Activated CD4-positive, alpha-beta T cell treated with anti-CD3 and anti-CD28 coated beads, Interleukin-2, amount 10 ng/mL, durations not matched to agents 7 days and 5 days (primary cell): ENCODE measurements at places on chromosomes 4 and X. TPM values are rescaled to one million over a fixed set of nuclear protein-coding genes. Genes with fewer than 3 reads are reported as not detected.

The FHDC1 gene
- total RNA-seq = 0.10 TPM

The RNF175 gene
- not detected for total RNA-seq

The KLB gene
- total RNA-seq = not detected

The ZNF718 gene
- 12.5 TPM for total RNA-seq

The SPATA18 gene
- total RNA-seq = 0.35 TPM

- no peak overlapping the region for H3K27ac ChIP-seq
- H3K27me3 ChIP-seq = no peaks in the 10 kb centered on the region
- H3K4me1 ChIP-seq = no peaks in the 10 kb centered on the region
- no peak for DNase-seq
These were observed 185.4 kb downstream of the OR13H1 start for GRCh38 chrX:131729295-131729694.

GRCh38 chr4:134948110-134948642 is 746.6 kb upstream of the PABPC4L start:
- no peaks in the 10 kb centered on the region for H3K27me3 ChIP-seq
- no peak overlapping the region for H3K27ac ChIP-seq
- H3K4me1 ChIP-seq = no peaks in the 10 kb centered on the region
- no peak for DNase-seq
- no peak overlapping the region for H3K4me3 ChIP-seq
- no peaks in the 10 kb centered on the region for H3K36me3 ChIP-seq

DNA sequence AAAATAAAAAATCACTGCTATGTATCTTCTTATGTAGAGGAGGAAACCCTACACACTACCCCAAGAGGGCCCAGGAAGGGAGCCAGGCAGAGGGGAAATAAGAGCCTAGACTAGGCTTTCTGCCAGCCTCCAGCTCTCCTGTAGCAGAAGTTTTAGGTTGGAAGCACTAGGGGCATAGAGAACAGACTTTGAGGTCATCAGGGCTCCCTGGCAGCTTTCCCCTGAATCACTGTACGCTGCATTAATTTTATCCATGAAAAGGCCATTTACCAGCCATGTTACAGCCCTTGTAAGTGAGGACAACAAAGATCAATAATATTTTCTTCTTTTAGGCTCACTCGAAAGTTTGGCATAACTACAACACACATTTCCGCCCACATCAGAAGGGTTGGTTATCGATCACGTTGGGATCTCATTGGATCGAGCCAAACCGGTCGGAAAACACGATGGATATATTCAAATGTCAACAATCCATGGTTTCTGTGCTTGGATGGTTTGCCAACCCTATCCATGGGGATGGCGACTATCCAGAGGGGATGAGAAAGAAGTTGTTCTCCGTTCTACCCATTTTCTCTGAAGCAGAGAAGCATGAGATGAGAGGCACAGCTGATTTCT is 24.7 kb downstream of the RPL9 start:
- no peak overlapping the region for H3K27ac ChIP-seq
- H3K36me3 ChIP-seq = no peaks in the 10 kb centered on the region
- peaks cover 4% of the 10 kb centered on the region for H3K27me3 ChIP-seq
- DNase-seq = no peak
- no peak overlapping the region for H3K4me3 ChIP-seq

DNA sequence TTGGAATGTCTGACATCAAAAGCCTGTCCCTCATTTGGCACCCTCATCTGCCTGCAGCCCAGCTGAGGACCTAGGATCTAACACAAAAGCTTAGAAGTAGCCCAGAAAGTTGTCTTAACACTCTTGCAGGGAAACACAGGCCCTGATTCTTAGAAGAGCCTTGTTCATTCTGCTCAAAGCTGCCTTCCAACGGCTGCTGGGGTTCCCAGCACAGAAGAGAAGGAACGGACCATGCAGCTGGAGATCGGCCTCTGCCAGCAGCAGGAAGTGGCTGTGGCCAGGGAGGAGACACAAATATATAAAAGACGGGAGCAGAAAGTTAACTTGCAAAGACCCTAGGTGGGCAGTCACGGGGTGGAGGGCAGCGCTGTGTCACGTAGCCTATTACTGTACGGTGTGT is 20.4 kb downstream of the PRPS2 start:
- no peak overlapping the region for H3K4me3 ChIP-seq
- H3K36me3 ChIP-seq = peaks cover 39% of the 10 kb centered on the region
- no peaks in the 10 kb centered on the region for H3K27me3 ChIP-seq
- DNase-seq = no peak

- H3K4me3 ChIP-seq = no peak overlapping the region
- no peak overlapping the region for H3K27ac ChIP-seq
- peaks cover 51% of the 10 kb centered on the region for H3K4me1 ChIP-seq
- H3K36me3 ChIP-seq = peaks cover 39% of the 10 kb centered on the region
These were observed 4.1 kb downstream of the SLC39A8 start for GRCh38 chr4:102341201-102341600.

DNA sequence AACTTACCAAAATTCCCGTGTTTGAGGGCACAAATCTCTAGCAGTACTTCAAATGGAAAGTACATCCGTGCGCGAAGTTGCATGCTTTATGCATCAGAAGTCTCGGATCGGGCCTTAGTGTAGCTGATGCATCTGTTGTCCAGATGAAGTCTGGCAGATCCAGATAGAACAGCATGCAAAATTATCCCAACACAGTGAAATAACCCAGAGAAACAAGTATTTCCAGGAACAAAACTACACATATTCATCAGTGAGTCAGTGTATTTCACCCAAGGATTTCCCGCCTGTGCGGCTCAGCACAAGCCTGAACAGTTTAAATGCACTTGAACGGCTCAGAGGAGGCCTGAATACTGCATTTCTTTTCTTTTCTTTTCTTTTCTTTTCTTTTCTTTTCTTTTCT is 27.4 kb upstream of the CLDN24 start:
- H3K4me1 ChIP-seq = peaks cover 12% of the 10 kb centered on the region
- H3K4me3 ChIP-seq = no peak overlapping the region
- H3K27ac ChIP-seq = no peak overlapping the region
- no peaks in the 10 kb centered on the region for H3K36me3 ChIP-seq
- DNase-seq = no peak

DNA sequence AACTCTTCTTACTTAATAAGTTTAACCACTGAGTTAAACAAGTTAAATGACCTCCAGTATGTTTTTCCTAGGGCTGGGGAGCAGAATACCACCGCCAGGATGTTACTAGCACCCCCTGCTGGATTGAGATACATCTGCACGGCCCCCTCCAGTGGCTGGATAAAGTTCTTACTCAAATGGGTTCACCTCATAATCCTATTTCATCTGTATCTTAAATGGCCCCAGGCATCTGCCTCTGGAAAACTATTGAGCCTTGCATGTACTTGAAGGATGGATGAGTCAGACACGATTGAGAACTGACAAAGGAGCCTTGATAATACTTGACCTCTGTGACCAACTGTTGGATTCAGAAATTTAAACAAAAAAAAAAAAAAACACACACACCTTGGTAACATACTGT is 61.5 kb upstream of the MMAA start:
- peak; percentile 67 for DNase-seq
- peaks cover 2% of the 10 kb centered on the region for H3K36me3 ChIP-seq
- H3K4me1 ChIP-seq = peaks cover 1% of the 10 kb centered on the region
- H3K27ac ChIP-seq = no peak overlapping the region

- no peaks in the 10 kb centered on the region for H3K36me3 ChIP-seq
- H3K4me3 ChIP-seq = no peak overlapping the region
- H3K4me1 ChIP-seq = peaks cover 17% of the 10 kb centered on the region
- peak overlapping the region; percentile 68 for H3K27ac ChIP-seq
- DNase-seq = no peak
These were observed 22.4 kb downstream of the TLR2 start for GRCh38 chr4:153706519-153706918.

GRCh38 chr4:3638080-3638795 is 106.0 kb upstream of the LRPAP1 start:
- no peak overlapping the region for H3K27ac ChIP-seq
- H3K4me3 ChIP-seq = no peak overlapping the region
- no peaks in the 10 kb centered on the region for H3K27me3 ChIP-seq
- DNase-seq = no peak

DNA sequence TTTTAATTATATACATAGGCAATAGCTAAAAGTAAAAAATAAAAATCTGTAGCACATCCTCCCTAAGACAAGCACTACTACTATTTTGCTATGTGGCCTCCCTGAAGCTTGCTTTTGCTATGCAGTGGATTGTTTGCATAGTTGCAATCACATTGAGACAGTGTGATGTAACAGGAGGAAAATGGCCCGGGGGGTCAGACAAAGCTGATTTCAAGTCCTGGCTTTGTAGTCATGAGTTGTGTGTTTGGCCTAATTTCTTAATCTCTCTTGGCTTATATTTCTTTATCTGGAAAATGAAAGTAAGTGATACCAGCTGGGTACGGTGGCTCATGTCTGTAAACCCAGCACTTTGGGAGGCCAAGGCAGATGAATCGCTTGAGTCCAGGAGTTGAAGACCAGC is 166.6 kb downstream of the LHFPL1 start:
- no peak overlapping the region for H3K27ac ChIP-seq
- H3K36me3 ChIP-seq = no peaks in the 10 kb centered on the region
- H3K4me1 ChIP-seq = no peaks in the 10 kb centered on the region
- H3K27me3 ChIP-seq = no peaks in the 10 kb centered on the region

GRCh38 chr4:82585690-82586435 is 24.1 kb upstream of the TMEM150C start:
- no peak overlapping the region for H3K4me3 ChIP-seq
- peaks cover 12% of the 10 kb centered on the region for H3K27me3 ChIP-seq
- no peak overlapping the region for H3K27ac ChIP-seq
- no peaks in the 10 kb centered on the region for H3K36me3 ChIP-seq
- H3K4me1 ChIP-seq = no peaks in the 10 kb centered on the region

GRCh38 chrX:17374619-17375366 is at the start of gene NHS:
NHS (plus strand) TSS chrX:17375200; CDS start chrX:17375758, 558 bp downstream.
- peak within 1 kb of the TSS; percentile 69 for H3K27ac ChIP-seq
- H3K36me3 ChIP-seq = no peaks in the 10 kb centered on the region
- no peak for DNase-seq
- no peak within 1 kb of the TSS for H3K4me3 ChIP-seq
- H3K27me3 ChIP-seq = peaks cover 34% of the 10 kb centered on the region
- peaks cover 4% of the 10 kb centered on the region for H3K4me1 ChIP-seq

GRCh38 chr4:2977211-2978088 is 14.1 kb downstream of the GRK4 start:
- H3K4me1 ChIP-seq = no peaks in the 10 kb centered on the region
- no peak overlapping the region for H3K4me3 ChIP-seq
- no peaks in the 10 kb centered on the region for H3K27me3 ChIP-seq

- no peak overlapping the region for H3K4me3 ChIP-seq
- peaks cover 29% of the 10 kb centered on the region for H3K4me1 ChIP-seq
- peaks cover 3% of the 10 kb centered on the region for H3K27me3 ChIP-seq
- no peak for DNase-seq
These were observed 24.9 kb upstream of the C1QTNF7 start for GRCh38 chr4:15402974-15403373.
